CD4-positive, CD25-positive, alpha-beta regulatory T cell (primary cell): ENCODE measurements at places on chromosomes 1 and 21. TPM values are rescaled to one million over a fixed set of nuclear protein-coding genes. Genes with fewer than 3 reads are reported as not detected.

Gene DDI2
- 3.2 TPM for polyA plus RNA-seq

GRCh38 chr1:166384948-166385347, 218.1 kb upstream of the FAM78B start:
- no peaks in the 10 kb centered on the region for H3K36me3 ChIP-seq
- H3K27me3 ChIP-seq = peaks cover 2% of the 10 kb centered on the region
- no peak for DNase-seq
- no peak overlapping the region for H3K27ac ChIP-seq
- H3K4me1 ChIP-seq = no peaks in the 10 kb centered on the region
- no peak overlapping the region for H3K4me3 ChIP-seq

Gene S100A7A
- not detected for polyA plus RNA-seq

DNA sequence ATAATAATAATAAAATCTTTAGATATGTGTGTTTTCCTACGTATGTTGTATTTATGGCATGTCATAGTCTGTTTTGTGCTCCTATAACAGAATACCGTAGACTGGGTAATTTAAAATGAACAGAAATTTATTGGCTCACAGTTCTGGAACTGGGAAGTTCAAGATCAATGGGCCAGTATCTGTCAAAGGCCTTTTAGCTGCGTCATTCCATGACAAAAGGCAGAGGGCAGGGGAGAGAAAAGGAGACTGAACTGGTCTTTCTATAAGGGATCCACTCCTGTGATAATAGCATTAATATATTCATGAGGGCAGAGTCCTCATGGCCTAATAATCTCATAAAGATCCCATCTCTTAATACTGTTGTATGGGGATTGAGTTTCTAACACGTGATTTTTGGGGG, 7.1 kb upstream of the SFT2D2 start:
- DNase-seq = no peak
- no peaks in the 10 kb centered on the region for H3K4me1 ChIP-seq
- peaks cover 9% of the 10 kb centered on the region for H3K27me3 ChIP-seq
- no peak overlapping the region for H3K4me3 ChIP-seq
- no peaks in the 10 kb centered on the region for H3K36me3 ChIP-seq
- no peak overlapping the region for H3K27ac ChIP-seq

DNA sequence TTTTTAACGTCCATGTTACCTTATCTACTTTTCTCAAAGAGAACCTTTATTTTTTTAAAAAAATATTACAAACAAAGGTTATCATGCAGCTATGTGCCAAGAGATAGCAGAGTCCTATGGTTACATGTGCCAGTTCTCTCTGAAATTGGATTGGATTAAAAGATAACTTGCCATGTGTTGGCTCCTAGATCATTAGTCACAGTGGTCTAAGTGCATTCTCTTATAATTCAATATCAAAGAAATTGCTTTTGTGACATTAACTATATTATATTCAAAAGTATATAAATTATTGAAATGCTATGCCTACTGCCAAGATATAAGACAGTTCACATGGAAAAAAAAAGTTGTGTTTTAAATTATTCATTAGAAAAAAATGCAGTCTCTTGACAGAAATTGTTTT, 494.2 kb downstream of the NEGR1 start:
- no peak overlapping the region for H3K4me3 ChIP-seq
- H3K27ac ChIP-seq = no peak overlapping the region
- no peaks in the 10 kb centered on the region for H3K4me1 ChIP-seq
- no peaks in the 10 kb centered on the region for H3K27me3 ChIP-seq

Gene S100A16
- polyA plus RNA-seq = not detected

DNA sequence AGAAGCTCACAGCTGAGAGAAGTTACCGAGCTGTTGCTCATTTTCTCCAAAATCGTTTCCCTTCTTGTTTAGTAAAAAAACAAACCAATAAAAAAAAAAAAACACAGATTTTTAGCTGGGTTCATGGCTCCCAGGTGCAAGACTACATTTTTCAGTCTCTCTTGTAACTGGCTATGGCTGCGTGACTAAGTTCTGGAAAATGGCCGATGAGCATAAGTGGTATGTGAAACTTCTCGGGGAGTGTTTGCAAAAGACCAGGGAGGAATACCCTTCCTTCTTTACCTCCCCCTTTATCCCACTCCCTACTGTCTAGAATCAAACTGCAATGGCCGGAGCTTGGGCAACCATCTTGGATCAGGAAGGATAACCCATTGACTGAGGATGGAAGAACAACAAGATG, 38.7 kb upstream of the KANK4 start:
- no peaks in the 10 kb centered on the region for H3K36me3 ChIP-seq
- H3K4me1 ChIP-seq = no peaks in the 10 kb centered on the region
- DNase-seq = no peak
- no peaks in the 10 kb centered on the region for H3K27me3 ChIP-seq
- no peak overlapping the region for H3K4me3 ChIP-seq
- H3K27ac ChIP-seq = no peak overlapping the region

Gene CYYR1
- polyA plus RNA-seq = not detected

DNA sequence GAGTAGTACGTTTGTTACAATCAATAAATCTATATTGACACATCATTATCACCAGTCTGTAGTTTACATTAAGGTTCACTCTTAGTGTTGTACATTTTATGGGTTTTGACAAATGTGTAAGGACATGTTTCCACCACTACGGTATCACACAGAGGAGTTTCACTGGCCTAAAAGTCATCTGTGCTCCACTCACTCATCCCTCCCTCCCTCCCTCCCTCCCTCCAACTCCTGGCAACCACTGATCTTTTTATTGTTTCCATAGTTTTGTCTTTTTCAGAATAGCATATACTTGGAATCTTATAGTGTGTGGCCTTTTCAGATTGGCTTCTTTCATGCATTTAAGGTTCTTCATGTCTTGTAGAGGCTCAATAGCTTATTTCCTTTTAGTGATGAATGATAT, 44.1 kb upstream of the RHOU start:
- H3K4me1 ChIP-seq = no peaks in the 10 kb centered on the region
- no peaks in the 10 kb centered on the region for H3K36me3 ChIP-seq
- no peak overlapping the region for H3K4me3 ChIP-seq
- H3K27ac ChIP-seq = no peak overlapping the region
- no peak for DNase-seq

Gene RGSL1
- not detected for polyA plus RNA-seq

GRCh38 chr1:205435578-205436573, 14.0 kb upstream of the LEMD1 start:
- H3K4me3 ChIP-seq = no peak overlapping the region
- no peaks in the 10 kb centered on the region for H3K36me3 ChIP-seq
- no peak overlapping the region for H3K27ac ChIP-seq

- H3K4me3 ChIP-seq = no peak overlapping the region
- no peaks in the 10 kb centered on the region for H3K4me1 ChIP-seq
- DNase-seq = no peak
- H3K36me3 ChIP-seq = no peaks in the 10 kb centered on the region
Observed at GRCh38 chr1:217076902-217077301, 353.7 kb upstream of the ESRRG start.
